Activated CD8-positive, alpha-beta memory T cell treated with anti-CD3 and anti-CD28 coated beads, Interleukin-2, amount 10 ng/mL, durations not matched to agents 7 days and 5 days (primary cell): ENCODE measurements at places on chromosomes 5 and 9. TPM values are rescaled to one million over a fixed set of nuclear protein-coding genes. Genes with fewer than 3 reads are reported as not detected.

DNA sequence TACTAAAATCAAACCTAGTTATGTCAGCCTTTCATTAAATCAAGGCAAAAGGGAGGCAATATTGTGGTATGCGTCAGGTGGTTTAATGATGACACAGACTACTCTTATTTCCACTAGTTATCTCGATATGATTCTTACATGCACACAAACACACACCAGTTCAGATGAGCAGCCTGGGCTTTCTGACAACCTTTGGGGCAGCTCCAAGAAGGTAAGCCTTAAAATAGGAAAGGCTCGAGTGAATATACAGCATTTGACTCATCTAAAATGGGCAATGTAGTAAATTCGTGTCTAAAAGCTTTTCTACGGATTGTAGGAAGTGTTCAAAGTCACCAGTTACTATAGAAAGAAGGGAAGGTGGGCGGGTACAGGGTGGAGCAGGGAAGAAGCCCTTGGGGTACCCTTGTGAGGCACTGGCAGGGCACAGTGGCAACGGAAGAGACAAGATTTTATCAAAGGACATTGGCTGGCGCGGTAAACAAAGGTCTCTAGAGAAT is 1.9 kb downstream of the ANKH start:
- H3K4me3 ChIP-seq = peak overlapping the region; percentile 77
- H3K27me3 ChIP-seq = peaks cover 2% of the 10 kb centered on the region
- H3K4me1 ChIP-seq = peaks cover 25% of the 10 kb centered on the region
- H3K27ac ChIP-seq = peak overlapping the region; percentile 32

DNA sequence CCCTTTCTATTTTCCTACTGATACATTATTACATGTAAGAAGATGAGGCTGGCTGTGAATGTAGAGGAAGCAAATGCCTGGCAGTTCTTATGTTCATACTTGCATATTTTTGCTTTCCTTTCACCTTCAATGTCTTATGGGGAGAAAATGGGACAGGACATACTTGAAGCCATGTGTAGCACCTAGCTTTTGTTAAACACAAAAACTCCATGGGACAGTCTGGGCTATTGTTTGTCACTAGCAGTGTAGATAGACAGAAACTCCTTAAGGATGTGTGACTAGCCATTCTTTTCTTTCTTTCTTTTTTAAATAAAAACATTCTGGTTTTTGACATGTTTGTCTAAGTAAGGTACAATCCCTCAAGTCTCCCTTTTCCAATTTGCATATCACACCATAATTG is 122.7 kb downstream of the ARL15 start:
- H3K4me1 ChIP-seq = no peaks in the 10 kb centered on the region
- no peak overlapping the region for H3K27ac ChIP-seq
- no peaks in the 10 kb centered on the region for H3K36me3 ChIP-seq
- H3K27me3 ChIP-seq = no peaks in the 10 kb centered on the region

GRCh38 chr5:112594095-112594850 is 143.4 kb upstream of the APC start:
- no peak overlapping the region for H3K4me3 ChIP-seq
- H3K27me3 ChIP-seq = peaks cover 13% of the 10 kb centered on the region
- H3K4me1 ChIP-seq = peaks cover 2% of the 10 kb centered on the region

DNA sequence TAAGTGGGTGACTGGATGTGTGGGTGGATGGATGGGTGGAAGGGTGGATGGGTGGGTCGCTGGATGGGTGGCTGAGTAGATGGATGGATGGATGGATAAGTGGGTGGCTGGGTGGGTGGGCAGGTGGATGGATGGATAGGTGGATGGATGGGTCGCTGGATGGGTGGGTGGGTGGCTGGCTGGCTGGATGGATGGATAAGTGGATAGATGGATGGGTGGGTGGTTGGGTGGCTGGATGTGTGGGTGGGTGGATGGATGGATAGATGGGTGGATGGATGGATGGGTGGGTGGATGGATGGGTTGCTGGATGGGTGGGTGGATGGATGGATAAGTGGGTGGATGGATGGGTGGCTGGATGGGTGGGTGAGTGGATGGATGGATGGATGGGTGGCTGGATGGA is 27.3 kb upstream of the CEP72 start:
- H3K4me3 ChIP-seq = no peak overlapping the region
- H3K27ac ChIP-seq = no peak overlapping the region
- no peaks in the 10 kb centered on the region for H3K36me3 ChIP-seq
- DNase-seq = no peak
- peaks cover 17% of the 10 kb centered on the region for H3K27me3 ChIP-seq

- no peak for DNase-seq
- H3K27me3 ChIP-seq = no peaks in the 10 kb centered on the region
- peaks cover 53% of the 10 kb centered on the region for H3K36me3 ChIP-seq
- peak overlapping the region; percentile 83 for H3K4me3 ChIP-seq
- H3K4me1 ChIP-seq = peaks cover 49% of the 10 kb centered on the region
These were observed 1.6 kb downstream of the HINT1 start for GRCh38 chr5:131163276-131164119.

GRCh38 chr5:77418601-77419581 is 73.2 kb downstream of the WDR41 start:
- no peaks in the 10 kb centered on the region for H3K4me1 ChIP-seq
- no peak overlapping the region for H3K27ac ChIP-seq
- DNase-seq = no peak

DNA sequence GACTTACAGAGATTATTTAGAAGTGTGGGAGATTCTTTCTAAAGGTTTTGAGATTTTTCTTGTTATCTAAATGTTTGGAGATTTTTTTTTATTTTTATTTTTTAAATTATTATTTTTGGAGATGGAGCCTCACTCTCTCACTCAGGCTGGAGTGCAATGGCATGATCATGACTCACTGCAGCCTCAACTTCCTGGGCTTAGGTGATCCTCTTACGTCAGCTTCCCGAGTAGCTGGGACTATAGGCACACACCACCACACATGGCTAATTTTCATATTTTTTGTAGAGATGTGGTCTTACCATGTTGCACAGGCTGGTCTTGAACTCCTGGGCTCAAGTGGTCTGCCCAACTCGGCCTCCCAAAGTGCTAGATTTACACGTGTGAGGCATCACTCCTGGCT is 694.5 kb downstream of the TLE1 start:
- no peak overlapping the region for H3K27ac ChIP-seq
- no peak for DNase-seq
- no peak overlapping the region for H3K4me3 ChIP-seq
- H3K4me1 ChIP-seq = no peaks in the 10 kb centered on the region

DNA sequence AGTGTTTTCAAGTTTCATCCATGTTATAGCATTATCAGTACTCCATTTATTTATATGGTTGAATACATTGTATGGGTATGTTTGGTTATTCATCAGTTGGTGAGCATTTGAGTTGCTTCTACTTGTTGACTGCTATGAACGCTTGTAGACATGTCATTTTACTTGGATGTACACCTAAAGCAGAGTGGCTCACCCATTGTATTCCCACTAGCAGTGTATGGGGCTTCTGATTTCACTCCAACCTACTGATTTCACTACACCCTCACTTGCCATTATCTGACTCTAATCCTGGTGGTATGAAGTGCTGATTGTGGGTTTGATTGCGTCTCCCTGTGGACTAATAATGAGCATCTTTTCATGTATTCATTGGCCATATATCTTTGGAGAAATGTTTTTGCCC is 9.5 kb downstream of the NPM1 start:
- H3K4me1 ChIP-seq = peaks cover 63% of the 10 kb centered on the region
- H3K4me3 ChIP-seq = no peak overlapping the region
- H3K36me3 ChIP-seq = peaks cover 76% of the 10 kb centered on the region
- DNase-seq = no peak
- no peak overlapping the region for H3K27ac ChIP-seq

- H3K36me3 ChIP-seq = no peaks in the 10 kb centered on the region
- no peak overlapping the region for H3K27ac ChIP-seq
- DNase-seq = no peak
- H3K27me3 ChIP-seq = no peaks in the 10 kb centered on the region
These were observed 170.5 kb upstream of the SMIM23 start for GRCh38 chr5:171614971-171615653.

GRCh38 chr9:17477816-17478215 is 101.0 kb upstream of the SH3GL2 start:
- H3K36me3 ChIP-seq = no peaks in the 10 kb centered on the region
- no peaks in the 10 kb centered on the region for H3K27me3 ChIP-seq
- H3K27ac ChIP-seq = no peak overlapping the region
- H3K4me3 ChIP-seq = no peak overlapping the region
- DNase-seq = no peak

DNA sequence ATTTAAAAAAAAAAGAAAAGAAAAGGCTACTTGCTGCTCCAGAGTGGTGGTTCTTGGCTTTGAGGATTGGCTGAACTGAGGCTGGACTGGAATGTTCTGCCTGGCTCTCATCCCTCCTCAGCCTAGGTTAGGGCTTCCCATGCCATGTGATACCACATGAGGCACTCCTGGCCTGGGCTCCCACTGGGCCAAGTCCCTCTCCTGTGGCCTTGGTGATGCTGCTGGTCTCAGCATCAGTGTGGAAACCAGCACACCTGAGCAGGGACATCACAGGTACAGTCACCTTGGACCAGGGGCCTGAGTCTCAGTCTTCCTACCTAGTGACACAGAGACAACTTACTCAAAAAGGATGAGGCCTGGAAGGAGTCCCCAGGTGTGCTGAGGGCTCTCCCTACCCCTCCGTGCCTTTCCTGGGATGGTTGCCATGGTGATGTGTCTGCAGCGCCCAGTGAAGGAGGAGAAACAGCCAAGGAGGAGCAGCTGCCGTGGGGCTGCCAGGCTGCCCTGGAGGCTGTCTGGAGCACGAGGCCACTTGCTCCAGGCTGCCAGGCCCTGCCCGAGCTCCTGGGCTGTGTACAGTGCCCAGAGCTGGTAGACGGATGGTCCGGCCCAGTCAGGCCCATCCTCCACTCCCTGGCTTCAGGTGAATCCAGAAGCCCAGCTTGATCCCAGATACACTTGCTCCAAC is 71.0 kb downstream of the WNK2 start:
- H3K27me3 ChIP-seq = peaks cover 2% of the 10 kb centered on the region
- DNase-seq = no peak
- H3K4me1 ChIP-seq = no peaks in the 10 kb centered on the region
- H3K4me3 ChIP-seq = no peak overlapping the region
- H3K27ac ChIP-seq = no peak overlapping the region
- H3K36me3 ChIP-seq = no peaks in the 10 kb centered on the region

- H3K36me3 ChIP-seq = no peaks in the 10 kb centered on the region
- no peak overlapping the region for H3K4me3 ChIP-seq
- no peak for DNase-seq
- H3K27ac ChIP-seq = no peak overlapping the region
- peaks cover 2% of the 10 kb centered on the region for H3K4me1 ChIP-seq
These were observed 367.6 kb downstream of the GLIS3 start for GRCh38 chr9:3931996-3932906.

DNA sequence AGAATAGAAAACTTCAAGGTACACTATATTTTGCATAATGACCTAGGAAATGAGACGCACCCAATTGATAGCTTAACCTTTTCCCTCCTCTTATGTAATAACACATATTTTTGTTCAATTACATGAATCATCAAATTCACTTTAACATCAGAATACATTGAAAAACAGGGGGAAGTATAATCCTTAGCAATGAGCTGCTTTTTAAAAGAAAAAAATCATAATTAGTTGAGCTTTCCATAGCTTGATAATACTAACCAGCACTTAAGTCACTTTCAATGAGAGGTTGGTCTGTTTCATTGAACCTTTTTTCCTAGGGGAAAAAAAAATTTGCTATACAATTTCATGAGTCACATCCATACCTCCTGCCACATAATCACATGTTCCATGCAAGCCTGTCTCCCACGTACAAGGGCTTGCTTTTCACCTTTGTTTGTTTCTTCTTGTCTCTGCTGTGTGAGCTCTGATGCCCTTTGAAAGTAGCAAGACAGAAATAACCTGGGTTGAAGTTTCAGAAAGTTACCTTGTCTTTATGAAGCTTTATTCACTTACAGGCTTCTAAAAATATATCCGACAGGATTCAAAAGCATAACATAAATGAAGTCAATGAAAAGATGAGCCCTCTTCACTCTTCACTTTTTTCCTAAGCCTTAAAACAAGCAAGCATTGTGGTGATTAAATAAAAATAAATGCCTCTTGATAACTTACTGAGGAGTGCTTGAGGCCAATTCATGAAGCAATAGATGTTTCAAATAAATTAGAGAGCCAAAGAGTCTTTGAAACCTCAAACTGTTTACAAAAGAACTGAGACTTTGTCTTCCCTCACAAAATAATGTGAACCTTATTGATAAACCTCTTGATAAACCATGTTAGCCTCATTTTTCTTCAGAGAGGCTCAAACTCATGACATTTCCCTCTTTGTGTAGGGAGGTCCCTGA is 108.5 kb downstream of the FEM1C start:
- H3K4me1 ChIP-seq = no peaks in the 10 kb centered on the region
- no peak for DNase-seq
- H3K27ac ChIP-seq = no peak overlapping the region
- H3K36me3 ChIP-seq = no peaks in the 10 kb centered on the region
- peaks cover 36% of the 10 kb centered on the region for H3K27me3 ChIP-seq

GRCh38 chr5:150068472-150068871 is 17.9 kb downstream of the CSF1R start:
- no peak overlapping the region for H3K27ac ChIP-seq
- H3K36me3 ChIP-seq = no peaks in the 10 kb centered on the region
- peaks cover 34% of the 10 kb centered on the region for H3K4me1 ChIP-seq
- H3K27me3 ChIP-seq = peaks cover 16% of the 10 kb centered on the region

DNA sequence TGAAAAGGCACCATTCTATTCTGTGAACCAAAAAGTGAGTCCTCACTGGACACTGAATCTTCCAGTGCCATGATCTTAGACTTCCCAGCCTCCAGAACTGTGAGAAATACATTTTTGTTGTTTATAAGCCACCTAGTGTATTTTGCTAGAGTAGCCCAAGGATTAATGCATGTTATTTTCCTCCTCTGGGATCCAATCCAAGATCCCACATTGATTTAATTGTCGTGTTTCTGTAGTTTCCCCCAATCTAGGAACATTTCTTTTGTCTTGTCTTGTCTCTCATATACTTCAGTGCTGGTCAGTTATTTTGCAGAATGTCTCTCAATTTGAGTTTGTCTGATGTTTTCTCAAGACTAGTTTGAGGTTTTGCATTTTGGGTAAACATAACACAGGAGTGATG is 36.4 kb downstream of the GDNF start:
- DNase-seq = no peak
- H3K4me3 ChIP-seq = no peak overlapping the region
- H3K4me1 ChIP-seq = no peaks in the 10 kb centered on the region
- H3K27me3 ChIP-seq = peaks cover 11% of the 10 kb centered on the region
- no peak overlapping the region for H3K27ac ChIP-seq

The RNF208 gene
- total RNA-seq = 3.0 TPM

The LVRN gene
- 0.23 TPM for total RNA-seq

The RPP25L gene
- 27.8 TPM for total RNA-seq

The AGXT2 gene
- not detected for total RNA-seq

The COL5A1 gene
- total RNA-seq = 0.16 TPM

The RPL37 gene
- 1,333 TPM for total RNA-seq

The SLC34A1 gene
- total RNA-seq = 0.85 TPM

The TMOD1 gene
- total RNA-seq = 0.88 TPM

The DMRTA1 gene
- total RNA-seq = not detected

The TAF11L2 gene
- total RNA-seq = not detected

The ZDHHC11B gene
- total RNA-seq = 0.21 TPM
